Glomerular endothelial cell (primary cell): ENCODE measurements at places on chromosomes 4 and X. TPM values are rescaled to one million over a fixed set of nuclear protein-coding genes. Genes with fewer than 3 reads are reported as not detected.

Gene VCX3A
- total RNA-seq: not detected in 2 replicates

Gene AGTR2
- total RNA-seq: not detected in 2 replicates

DNA sequence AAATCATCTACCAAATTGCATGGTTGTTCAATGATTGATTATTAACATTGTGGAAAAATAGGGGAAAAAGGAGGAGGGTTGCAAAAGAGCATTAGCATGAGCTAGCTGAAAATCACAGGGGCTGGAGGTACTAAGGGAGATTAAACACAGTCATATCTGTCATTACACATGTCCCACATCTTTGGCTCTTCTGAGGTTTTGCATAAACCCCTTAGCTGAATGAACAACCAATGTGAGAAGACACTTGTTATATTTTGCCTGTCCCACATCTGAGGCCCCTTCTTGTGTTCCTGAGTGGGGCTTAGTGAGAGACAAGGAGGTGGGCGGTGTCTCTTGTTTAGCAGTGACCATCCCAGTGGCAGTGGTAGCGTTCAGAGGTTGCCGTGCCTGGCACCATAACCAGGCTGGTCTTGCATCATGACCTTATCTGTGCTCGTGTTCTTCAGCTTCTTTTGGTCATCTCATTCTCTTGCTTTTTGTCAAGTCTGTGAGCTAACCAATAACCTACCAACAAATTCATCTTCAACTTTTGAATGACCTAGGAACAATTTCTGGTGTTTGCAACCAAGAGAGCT is 95.6 kb downstream of the MID1IP1 start:
- DNase-seq: no peak

- DNase-seq: no peak
Measured at GRCh38 chrX:68883800-68884199, 55.0 kb downstream of the EFNB1 start.

- DNase-seq: no peak
Measured at GRCh38 chr4:28792917-28793597, 1927.1 kb upstream of the PCDH7 start.
